ENCODE measurements at places on chromosomes 7 and 10.

- no peak for DNase-seq
These were observed 68.9 kb downstream of the ADARB2 start for GRCh38 chr10:1668399-1668798.

GRCh38 chr10:60732198-60732806, 46.0 kb upstream of the CDK1 start:
- DNase-seq: no peak

GRCh38 chr7:123961771-123962170, 36.7 kb downstream of the SPAM1 start:
- DNase-seq: no peak

GRCh38 chr10:97499561-97500296, 1.0 kb downstream of the UBTD1 start:
- DNase-seq: no peak

DNA sequence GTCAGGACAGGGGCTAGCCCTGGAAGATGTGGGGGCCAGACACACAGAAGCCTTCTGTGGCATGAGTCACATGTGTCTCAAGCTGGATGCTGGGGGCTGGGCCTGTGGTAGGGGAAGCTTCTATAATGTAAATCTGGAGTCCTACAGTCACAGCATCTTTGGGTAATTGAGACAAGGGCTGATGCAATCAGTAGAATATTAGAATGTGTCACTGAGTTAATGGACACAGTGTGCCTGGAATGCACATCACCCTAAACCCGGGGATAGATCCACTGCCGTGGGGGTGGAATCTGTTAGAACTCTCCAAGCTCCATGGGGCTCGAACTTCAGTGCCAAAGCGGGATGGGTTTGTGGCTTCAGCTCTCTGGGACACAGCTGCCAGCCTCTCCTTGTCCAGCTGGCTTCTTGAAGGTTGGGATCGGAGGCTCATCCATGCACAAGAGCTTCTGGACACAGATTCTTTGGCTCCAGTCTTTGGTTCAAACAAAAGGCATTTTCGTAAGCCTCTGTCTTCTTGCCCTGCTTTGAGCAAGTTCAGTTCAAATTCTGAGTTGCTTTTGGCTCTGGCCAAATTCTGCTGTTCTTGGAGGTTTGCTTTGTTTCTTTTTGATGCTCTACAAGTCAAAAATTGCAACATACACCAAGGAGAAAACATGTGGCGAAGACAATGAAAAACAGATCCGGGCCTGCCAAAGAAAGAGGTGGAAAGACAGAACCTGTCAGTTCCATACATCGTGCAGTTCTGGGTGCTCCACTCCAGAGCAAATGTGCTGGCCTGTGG, 194.8 kb upstream of the ZNF32 start:
- no peak for DNase-seq

- no peak for DNase-seq
These were observed 342.3 kb upstream of the BMPER start for GRCh38 chr7:33562996-33563395.

DNA sequence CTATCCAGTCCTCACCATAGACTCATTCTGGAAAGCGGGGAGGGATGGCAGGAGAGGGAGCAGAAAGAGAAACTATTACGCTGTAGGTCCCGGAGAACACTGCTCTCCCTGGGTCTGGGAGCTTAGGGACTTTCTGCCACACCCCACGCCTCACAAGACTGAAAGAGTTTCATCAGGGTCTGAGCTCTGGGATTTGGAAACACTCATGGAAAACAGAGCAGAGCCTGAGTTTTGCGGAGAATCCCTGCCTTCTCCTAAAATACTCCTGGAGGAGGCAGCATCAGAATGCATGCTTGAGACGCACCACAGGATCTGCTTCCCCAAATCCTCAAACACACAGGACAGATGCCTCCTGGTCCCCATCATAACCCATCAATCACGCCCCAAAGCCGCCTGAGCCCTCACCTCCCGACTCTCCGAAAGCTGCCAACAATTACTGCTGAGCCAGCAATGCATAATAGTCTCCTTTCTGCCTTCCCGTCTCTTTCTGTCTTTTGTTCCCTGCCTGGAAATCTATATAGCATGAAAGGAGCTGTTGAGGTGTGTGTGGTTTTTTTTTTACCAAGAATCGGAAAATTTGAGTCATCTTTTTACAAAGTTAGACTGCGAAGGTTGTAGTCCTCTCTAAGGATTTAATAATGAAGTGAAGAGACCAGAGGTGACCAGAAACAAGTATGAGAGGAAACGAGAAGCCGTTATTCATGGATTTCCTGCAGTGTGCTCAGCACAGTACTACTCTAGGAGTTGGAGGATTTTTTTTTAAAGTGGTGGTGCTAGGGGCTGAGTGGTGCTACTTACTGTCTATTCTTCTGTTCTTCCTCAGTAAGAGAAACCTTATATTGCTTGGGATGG, 37.7 kb downstream of the ASB13 start:
- DNase-seq: no peak

- no peak for DNase-seq
These were observed 109.5 kb upstream of the GJD4 start for GRCh38 chr10:35495521-35496119.

DNA sequence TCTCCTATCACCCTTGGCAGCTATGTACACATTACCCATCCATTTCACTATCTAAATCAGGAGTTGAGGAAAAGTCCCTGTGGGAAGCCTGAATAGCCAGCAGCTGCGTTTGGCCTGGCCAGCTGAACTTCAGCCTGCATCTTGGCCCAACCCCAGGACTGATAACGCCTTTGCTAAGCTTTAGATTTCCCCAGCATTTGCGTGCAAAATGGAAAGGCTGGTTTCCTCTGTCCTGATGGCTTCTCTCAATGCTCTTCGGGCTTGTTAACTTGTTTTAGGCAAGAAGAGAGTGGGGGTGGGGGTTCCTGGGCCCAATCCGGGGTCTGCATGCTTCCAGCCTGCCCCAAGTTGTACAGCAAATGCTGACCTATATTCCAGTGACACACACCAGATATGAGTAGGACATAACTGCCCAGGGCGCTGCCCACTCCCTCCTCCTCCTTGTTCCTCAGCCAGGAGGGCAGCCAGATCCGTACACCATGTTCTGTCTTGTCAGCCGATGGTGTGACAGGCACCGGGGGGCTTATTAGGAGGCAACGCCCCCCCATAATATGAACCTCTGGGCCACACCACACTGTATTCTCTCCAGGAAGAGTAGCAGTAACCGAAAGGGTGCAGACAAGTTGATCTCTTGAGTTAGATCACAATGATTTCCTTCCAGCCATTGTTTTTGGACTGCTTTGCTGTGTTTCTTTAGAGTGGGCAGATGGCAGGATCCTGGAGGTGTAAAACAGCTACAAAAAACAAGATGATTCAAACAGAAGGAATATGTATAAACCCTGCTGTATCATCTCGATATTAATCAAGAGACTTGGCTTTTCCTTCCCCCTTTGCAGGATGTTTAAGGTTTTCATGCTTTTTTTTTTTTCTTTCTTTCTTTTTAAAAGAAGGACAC, 339.0 kb downstream of the RNLS start:
- DNase-seq: no peak

DNA sequence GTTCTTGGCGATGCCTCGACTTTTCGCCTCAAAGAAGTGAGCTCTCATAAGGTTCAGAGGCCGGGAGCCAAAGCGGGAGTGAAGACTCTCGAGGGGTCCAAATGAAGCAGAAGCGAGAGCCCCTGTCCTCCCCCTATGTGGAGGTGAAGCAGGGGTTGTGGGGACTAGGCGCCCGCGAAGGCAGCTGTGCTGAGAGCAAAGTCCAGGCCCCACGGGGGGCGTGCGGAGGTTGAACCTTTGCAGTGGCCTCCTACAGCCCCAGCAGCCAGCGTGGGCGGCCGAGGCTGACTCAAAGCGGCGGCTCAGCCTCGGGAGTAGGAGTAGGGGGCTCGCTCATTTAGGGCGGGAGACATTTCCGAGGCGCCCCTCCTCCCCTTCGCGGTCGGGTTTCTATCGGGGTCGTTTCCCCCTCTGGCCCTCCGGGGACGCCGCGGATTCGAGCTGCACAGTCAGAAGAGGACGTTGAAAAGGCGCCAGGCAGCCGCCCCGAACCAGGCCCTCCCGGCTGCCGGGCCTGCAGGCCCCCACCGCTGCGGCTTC, 553 bp upstream of the ADD3 start:
- no peak for DNase-seq

- DNase-seq: no peak
These were observed 1.2 kb downstream of the BTRC start for GRCh38 chr10:101355072-101355706.

GRCh38 chr7:43726466-43726865, 2.9 kb downstream of the COA1 start:
- DNase-seq: no peak

DNA sequence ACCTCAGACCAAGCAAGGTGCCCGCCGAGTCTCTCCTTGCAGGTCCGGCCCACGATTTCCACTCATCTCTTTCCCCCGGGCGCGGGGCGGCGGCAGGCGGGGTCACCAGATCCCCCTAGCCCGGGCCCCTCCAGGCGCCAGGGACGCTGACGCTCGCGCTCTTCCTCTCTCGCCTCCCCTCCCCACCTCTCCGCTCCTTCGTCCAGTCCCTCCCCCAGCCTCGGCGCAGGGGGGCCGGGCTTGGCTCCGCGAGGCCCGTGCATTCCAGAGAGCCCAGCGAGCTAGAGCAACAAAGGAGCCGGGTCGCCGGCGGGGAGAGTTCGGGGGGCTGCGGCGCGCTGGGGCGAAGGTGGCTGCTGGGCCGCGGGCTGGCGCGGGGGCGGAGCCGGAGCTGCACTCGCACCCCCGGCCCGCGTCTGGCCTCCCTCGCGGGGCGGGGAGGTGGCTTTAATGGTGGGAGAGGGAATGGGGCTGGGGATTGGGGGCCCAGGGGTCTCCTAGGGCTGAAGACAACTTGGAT, at the start of gene SMO:
TSS of gene SMO (plus strand) at position 262 of the 520 bp plus-strand sequence. CDS start 519 bp downstream, outside the sequence.
- peak; percentile 33 for DNase-seq

DNA sequence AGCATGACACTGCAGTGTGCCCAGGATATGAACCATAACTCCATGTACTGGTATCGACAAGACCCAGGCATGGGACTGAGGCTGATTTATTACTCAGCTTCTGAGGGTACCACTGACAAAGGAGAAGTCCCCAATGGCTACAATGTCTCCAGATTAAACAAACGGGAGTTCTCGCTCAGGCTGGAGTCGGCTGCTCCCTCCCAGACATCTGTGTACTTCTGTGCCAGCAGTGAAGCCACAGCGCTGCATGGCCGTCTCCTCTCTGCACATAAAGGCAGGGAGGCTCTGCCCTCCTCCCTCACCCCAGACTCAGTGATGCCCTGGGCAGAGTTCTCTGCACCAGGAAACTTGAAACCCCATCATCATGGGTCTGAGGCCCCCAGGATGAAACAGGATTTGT, 70.7 kb upstream of the PRSS58 start:
- DNase-seq: no peak

GRCh38 chr7:111677848-111678247, 115.6 kb upstream of the IMMP2L start:
- DNase-seq: no peak

Data from NCI-H1105 (cell line).